HFFc6 (cell line): ENCODE measurements at places on chromosomes 7 and 10. TPM values are rescaled to one million over a fixed set of nuclear protein-coding genes. Genes with fewer than 3 reads are reported as not detected.

ZNF365 gene
- total RNA-seq = 10.2 and 11.2 TPM in 2 replicates

SH2B2 gene
- 1.4 to 2.7 TPM (median 2.5 TPM) in 3 replicates for total RNA-seq

- no peak for DNase-seq
These were observed 16.3 kb downstream of the ACSL5 start for GRCh38 chr10:112390125-112390703.

DNA sequence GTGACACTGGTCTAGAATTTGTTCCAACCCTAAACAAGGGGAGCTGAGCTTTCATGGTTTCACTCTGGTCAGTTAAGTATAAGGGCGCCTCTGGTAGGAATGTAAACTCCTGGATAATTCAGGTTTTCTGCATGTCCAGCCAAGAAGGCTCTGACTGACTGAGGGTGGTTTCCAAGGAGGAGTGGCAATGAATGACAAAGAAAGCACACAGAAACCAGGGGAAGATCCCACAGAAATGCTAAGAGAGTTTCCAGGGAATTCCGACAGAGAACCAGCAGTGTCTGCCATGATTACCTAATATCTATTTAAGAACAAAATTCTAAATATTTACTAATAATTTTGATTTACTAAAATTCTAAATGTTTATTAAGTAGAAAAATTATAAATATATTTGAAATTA lies 27.3 kb upstream of the NRG3 start:
- no peak for DNase-seq

- no peak for DNase-seq
These were observed 67.0 kb downstream of the CDK6 start for GRCh38 chr7:92769394-92769699.
